ENCODE measurements at places on chromosomes 13 and 19.

DNA sequence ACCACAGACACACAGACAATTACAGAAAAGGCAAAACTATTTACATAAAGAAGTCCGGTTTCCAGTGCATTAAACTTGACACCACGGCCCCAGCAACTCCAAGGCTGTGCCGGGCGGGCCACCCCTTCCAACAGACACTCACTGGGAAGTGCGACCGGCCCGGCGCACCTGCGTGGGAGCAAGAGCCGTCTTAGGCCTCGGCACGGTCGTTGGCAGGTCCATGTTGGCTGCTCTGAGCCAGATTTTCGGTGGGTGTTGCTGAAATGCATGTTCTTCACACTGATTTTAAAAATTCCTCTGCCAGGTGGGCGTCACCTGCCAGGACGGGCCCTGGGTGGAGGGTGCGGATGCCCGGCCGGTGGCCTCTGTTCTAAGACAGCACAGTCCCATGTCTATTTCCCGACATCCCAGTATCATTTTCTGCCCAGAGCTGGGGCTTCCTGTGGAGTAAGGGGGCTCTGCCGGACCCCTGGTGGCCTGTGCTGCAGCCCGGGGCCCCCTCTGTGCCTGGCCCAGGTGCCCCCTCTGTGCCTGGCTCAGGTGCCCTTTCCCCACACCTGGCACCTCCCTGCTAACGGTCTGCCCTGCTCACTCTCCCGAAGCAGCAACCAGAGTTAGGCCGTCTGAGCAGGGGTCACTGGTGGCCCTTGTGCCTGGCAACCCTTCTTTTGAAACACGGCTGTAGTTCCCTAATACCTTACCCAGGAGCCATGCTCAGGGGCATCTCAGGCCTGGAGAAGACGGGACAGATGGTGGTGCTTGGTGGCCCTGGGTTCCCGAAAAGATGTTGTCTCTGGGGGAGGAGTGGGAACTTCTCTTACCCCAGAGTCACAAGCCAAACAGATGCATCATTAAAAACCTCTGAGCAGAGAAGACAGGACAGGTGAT lies 9.2 kb downstream of the TMEM255B start:
- no peak for DNase-seq

GRCh38 chr13:64414381-64414780 lies 2815.8 kb downstream of the PCDH9 start:
- DNase-seq: no peak

DNA sequence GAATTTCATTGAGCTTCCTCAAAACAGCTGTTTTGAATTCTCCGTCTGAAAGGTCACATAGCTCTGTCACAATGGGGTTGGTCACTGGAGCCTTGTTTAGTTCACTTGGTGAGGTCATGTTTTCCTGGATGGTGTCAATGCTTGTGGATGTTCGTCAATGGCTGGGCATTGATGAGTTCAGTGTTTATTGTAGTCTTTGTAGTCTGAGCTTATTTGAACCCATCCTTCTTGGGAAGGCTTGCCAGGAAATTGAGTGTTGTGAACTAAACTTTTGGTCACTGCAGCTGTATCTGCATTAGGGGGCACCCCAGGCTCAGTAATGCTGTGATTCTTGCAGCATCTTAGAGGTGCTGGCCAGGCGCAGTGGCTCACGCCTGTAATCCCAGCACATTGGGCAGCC lies 22.0 kb downstream of the BLOC1S3 start:
- no peak for DNase-seq

DNA sequence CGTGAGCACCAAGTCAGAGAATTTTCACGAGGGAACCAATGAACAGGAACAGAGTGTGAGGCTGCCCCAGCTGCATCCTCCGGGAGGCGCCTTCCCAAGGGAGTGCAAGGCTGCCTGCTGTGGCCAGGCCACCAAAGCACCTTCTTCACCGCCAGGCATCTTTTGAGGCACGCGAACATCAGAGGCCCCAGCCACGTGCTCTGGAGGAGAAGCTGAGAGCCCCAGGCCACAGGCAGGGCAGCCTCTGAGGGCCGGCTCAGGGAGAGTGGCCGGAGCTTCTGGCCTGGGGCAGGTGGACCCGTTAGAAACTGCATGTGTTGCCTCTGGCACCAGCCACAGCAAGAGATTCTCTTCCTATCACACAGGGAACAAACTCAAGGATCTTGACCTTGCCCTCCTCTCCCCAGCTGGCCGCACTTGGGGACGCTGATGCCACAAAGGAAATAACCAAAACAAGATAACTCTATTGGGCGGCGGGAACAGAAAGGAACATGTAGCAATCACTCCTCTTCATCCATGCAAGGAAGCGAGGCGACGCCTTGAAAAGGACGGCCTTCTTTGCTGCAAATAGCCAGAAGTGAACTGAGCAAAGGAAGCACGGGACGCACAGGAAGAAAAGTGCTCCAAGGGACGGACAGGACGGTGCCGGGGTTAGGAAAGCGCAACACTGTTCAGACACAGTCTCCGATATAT lies 19.9 kb downstream of the GAS6 start:
- no peak for DNase-seq

GRCh38 chr13:35557475-35557874 lies 81.0 kb upstream of the MAB21L1 start:
- DNase-seq: no peak

DNA sequence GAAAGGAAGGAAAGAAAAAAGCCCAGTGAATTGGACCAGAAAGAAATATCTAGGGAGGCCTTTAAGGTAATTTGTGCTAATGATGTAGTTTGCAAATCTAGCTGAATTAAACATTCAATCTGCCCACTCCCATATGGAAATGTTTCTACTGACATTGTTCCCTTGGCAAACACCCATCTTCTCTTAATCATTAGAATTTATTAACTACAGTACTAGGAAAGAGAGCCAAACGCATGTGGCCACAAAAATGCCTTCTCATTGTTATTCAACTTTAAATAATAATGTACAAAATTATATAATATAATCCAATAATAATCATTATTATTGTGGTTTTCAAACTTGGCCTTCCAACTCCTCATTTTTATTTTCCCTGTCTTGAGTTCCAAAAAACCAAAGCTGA lies 234.7 kb downstream of the NHLRC3 start:
- no peak for DNase-seq

DNA sequence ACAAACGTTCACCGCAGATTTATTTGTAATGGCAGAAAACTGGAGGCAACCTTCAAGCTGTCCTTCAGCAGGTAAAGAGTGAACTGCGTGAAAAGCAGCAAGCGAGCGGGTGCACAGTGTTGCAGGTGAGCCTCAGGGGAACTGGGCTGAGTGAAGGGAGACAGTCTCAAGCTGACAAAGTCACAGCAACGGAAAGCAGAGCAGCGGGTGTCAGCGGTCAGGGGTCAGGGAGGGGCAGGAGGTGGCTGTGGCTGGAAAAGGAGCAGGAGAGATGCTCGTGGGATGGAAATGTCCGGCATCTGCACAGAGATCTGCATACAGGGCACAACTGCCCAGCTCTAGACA lies 8.5 kb upstream of the RASA3 start:
- peak; percentile 44 for DNase-seq

DNA sequence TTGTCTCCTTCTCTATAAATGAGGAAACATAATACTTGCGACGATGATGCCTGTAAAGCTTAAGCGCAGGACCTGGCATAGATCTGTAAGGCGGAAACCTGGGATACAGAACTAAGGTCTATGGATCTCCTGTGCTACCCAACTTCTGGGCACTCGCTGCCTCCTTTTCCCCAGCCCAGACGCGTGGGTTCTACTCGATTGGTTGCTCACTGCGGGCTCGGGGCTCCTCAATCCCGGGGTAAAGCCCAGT lies 615 bp upstream of the PSMC4 start:
- DNase-seq: no peak

GRCh38 chr19:12092956-12093355 lies 28.4 kb downstream of the ZNF844 start:
- DNase-seq: no peak

GRCh38 chr13:102556806-102557205 lies 40.0 kb upstream of the TPP2 start:
- no peak for DNase-seq

- DNase-seq: no peak
Measured at GRCh38 chr13:51770681-51771417, 33.1 kb downstream of the DHRS12 start.

DNA sequence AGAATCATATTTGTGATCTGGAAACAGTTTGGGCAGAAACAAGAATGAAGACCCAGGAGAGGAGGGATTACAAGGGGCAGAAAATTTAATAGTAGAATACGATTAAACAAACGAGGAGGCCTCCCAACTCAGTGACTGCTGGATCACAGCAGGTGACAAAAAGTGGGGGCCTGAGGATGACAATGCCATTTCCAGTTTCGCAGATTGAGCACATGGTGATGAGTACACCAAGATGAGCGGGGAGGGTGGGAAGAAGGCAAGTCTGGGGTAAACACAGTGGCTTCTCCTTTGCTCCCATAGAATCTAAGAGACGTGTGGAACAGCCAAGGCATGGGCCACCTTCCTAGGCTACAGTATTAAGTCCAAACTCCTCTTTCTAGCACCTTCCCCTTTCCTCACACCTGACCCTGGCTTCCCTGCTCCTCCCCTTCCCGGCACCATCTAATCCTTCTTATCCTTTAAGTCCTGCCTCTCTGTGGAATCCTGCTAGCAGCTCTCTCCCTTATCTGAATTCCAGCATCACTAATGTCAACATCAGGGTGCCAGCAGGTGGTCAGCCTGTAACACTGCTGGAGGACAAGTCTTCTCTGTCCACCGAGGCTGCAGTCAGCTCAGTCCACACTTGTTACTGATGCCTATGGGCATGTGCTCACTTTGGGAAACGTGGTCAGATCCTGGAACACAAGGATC lies 13.5 kb downstream of the ATP7B start:
- no peak for DNase-seq

DNA sequence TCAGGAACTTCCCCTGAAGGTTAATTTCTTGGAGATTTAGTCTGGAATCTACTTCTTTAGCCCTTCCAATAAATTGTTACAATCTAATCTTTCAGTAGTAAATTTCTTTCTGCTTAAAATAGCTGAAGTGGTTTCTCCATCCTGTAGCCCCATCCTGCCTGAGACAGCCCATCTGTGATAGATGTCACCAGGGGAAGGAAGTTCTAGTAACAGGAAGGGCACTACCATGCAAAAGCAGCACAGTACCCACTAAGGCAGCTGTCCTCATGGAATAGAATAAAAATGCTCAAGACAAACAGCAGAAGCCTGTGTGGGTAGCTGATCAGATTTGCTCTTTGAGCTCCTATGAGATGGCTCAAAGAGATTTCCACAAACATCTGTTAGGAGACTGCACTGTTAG lies 1036.5 kb downstream of the SLITRK5 start:
- DNase-seq: no peak

- no peak for DNase-seq
Measured at GRCh38 chr13:113836768-113837559, 26.9 kb downstream of the GAS6 start.

GRCh38 chr13:45325806-45326205 lies 15.2 kb downstream of the TPT1 start:
- DNase-seq: no peak

DNA sequence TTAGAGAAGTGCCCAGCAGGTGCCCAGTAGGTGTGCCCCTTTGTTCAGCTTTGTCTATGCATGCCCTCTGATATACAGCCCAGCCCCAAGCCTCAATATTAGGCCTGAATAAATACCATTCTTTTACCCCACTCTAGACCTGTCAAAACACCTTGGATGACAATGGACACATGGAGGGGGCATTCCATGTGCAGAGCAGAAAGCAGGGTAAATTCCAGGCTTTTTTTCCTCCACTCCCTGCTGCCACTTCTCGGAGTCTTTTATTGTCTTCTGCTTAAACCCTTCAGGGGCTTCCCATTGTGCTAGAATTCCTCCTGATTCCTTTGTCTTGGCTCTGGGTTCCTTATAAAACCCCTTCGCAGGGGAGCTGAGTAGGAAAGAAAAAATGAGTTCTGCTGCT lies 5.8 kb upstream of the FRY start:
- DNase-seq: no peak

DNA sequence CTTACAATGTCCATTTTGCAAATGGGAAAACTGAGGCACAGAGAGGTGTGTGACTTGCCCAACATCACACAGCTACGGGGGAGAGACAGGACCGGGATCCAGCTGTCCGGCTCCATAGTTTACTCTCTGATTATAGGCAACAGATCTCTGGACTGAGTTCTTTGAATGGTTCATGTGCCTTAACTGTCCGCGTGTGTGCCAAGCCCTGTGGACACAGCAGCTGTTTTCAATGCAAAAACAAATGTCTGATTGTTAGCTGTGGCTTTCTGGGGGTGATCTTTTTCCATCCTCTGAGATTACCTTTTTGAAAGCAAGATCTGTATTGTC lies 94.1 kb downstream of the KL start:
- DNase-seq: no peak

GRCh38 chr19:17103177-17103576 lies 27.6 kb downstream of the MYO9B start:
- DNase-seq: no peak

DNA sequence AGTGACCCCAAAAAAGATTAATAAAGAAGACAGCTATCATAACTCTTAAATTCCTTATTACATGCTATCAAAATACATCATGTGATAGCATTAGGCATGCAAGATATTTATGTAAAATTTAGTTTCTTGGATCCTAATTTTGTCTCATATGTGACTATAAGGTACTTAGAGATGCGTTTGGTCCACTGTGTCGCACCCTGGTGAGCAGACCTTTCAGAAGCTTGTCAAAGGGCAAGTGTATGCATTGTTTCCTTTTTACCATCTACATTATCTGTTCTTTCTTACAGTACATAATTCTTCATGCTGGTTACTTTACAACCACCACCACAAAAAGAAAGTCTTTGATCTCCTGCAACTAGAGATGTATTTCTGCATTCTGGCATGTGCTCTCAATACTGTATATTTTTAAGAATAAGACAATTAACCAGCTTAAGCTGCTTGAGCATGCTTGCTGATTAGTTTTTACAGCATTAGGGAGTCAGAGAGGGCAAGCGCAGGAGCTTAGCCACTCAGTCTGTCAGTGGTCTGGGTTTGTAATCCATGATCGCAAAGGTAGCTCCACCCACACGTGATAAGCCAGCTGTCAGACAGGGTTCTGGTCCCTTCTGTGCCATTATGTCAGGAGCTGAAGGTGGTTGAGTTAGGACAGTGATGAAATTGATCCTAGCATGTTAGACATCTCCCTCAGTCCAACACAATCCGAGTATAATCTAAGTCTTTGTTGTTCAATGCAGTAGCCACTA lies 500.9 kb downstream of the MYO16 start:
- no peak for DNase-seq

DNA sequence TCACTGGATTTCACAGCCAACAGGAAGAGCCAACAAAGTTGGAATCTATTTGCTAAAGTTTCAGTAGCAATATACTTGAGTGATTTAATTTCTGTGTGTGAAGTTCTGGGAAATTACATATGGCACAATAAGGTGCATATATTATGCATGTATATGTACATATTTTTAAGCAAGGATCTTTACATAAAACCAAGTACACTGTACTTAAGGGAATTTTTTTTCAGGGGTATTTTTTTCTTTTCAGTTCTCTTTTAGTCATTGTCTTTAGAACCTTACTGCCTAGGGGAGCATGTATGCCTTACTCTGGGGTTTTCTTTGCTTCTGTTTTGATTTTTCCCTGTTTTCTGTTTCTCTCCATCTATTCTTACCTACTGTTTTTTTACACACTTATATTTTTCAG lies 7.4 kb downstream of the RAP2A start:
- DNase-seq: no peak
